ENCODE measurements at places on chromosomes 13 and 19.

GRCh38 chr19:3509566-3509989 is 3.5 kb downstream of the FZR1 start:
- DNase-seq: no peak

DNA sequence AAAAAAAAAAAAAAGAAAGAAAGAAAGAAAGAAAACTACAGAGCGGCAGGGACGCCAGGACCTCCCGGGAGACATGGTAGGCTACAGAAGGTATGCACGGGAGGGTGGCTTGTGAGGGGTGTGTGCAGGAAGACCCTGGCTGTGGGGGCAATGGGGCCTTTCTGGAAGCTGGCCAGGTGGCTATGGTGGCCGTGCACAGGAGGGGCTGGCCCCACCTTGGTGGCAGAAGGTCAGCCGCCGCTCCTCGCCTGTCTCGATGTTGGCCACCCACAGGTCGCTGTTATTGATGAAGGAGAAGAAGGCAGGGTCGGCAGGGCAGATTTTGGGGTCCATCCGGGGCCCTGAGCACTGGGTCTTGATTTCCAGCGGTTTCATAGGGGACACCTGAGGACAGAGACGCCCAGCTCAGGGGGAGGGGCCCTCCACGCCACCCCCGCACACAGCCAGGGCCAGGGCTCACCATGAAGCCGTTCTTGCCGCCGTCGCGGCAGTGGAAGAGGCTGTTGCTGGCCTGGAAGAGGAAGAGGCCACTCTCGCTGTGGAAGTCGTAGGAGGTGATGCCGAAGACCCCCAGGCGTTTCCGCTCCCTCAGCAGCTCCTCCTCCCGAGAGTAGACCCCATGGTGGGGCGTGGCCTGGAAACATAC is 19.8 kb downstream of the DPP9 start:
- no peak for DNase-seq

GRCh38 chr19:58218899-58219298 is 9.8 kb upstream of the ZNF544 start:
- DNase-seq: no peak

DNA sequence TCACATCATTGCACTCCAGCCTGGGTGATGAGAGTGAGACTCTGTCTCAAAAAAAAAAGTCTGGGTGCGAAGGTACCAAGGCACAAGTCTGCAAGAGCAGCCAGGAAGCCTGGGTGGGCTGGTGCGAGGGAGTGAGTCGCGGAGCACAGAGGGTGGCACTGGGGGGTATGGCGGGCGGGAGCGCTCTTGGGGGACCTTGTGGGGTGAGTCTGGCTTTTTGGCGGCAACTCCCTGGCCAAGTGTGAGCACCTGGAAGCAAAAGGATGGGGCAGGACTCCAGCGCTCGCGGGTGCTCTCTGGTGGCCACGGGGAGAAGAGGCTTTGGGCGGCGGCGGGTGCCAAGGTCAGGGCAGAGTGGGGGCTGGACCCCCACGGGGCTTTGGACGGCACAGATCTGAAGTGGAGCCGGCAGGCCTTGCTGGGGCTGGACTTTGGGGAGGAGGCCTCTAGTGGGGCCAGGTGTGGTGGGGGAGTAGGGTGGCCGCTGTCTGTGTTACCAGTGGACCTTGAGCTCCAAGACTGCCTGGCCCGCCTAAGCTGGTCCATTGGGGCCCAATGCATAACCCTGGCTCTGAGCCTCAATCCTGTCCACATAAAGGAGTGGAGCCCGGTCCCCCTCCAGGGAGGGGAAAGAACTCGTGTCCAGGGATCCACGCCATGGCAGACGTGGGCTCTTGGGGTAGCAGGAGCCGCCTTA is 1.6 kb downstream of the P2RY11 start:
- DNase-seq: no peak

DNA sequence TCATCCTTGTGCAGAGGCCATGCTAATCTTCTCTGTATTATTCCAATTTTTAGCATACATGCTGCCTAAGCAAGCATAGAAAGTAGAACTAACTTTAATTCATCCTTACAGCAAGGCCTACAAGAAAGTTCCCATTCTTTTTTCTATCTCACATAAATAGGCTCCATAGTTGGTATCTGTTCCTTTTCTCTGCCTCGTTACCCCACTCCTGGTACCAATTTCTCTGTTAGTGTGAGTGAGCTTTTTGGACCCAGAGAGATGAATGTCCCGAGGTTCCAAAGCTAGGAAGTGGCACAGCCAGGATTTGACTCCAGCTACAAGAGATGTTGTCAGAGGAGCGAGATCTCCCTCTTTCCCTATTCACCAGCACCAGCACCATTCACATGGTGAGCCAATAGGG is 9.7 kb downstream of the HIF3A start:
- no peak for DNase-seq

- DNase-seq: no peak
Observed at GRCh38 chr13:43171489-43171888, 148.1 kb downstream of the DNAJC15 start.

GRCh38 chr19:3046698-3047495 is 15.4 kb downstream of the TLE5 start:
- no peak for DNase-seq

DNA sequence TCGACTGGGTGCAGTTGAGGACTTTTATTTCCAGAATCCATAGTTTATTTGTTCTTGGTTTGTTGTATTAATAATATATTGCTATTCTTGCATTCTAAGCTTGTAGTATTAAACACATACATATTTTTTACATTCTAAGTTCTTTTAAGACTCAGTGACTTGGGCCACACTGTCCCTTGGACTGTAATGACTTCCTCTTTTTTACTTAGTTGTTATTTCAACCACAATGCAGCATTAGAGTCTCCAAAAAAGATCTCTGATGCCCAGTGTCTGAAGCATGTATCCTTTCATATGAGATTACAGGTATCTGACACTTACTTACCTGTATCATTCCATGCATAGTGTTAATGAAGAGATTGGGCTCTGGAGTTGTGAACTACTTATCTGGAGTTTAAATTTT is 864.9 kb upstream of the PCDH20 start:
- DNase-seq: no peak

GRCh38 chr13:107625648-107626047 is 589.7 kb downstream of the LIG4 start:
- DNase-seq: no peak

DNA sequence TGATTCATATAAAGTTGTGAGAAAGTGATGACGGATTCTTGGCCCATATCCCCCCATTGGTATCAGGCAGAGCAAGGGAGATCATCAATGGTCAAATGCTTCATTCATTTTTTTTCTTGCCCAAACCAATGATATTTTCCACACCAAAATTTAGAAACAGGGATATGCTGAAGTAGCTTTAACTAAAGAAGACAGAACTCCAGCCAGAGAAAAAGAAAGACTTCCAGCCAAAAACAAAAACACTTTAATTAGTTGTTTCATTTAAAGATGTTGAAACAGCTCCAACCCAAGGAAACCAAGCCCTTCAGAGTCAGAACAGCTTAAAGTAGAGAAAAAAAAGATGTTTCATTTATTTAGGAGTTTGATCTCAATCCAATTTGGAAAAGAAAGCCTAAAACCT is 358.9 kb upstream of the NBEA start:
- DNase-seq: no peak

- DNase-seq: no peak
Observed at GRCh38 chr13:91661692-91662490, 263.5 kb downstream of the GPC5 start.

- DNase-seq: no peak
Observed at GRCh38 chr13:23450340-23451046, 17.0 kb upstream of the SACS start.

DNA sequence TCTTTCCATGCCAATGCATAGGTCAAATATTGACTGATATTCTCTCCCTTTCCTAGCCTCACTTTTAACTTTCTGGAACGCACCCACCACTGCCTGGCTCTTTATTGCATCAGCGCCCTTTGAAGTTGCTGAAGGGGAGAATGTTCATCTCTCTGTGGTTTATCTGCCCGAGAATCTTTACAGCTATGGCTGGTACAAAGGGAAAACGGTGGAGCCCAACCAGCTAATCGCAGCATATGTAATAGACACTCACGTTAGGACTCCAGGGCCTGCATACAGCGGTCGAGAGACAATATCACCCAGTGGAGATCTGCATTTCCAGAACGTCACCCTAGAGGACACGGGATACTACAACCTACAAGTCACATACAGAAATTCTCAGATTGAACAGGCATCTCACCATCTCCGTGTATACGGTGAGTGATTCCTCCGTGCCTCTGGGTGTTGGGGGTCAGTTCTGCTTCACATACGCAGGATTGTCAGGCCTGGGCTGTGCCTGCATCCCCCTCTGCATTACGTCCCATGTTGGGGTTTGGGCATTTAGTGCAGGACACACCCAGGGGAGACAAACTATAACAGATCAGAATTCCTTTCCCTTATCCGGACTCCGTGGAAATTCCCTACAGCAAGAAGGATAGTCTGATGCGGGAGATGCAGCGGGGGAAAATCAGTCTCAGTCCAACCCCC is 1.3 kb downstream of the CEACAM21 start:
- no peak for DNase-seq

GRCh38 chr19:1121395-1121794 is 17.6 kb downstream of the GPX4 start:
- DNase-seq: no peak

- no peak for DNase-seq
Observed at GRCh38 chr13:53285896-53286430, 257.4 kb downstream of the OLFM4 start.

- no peak for DNase-seq
Observed at GRCh38 chr19:39810424-39810823, 23.5 kb downstream of the DYRK1B start.

GRCh38 chr19:52140032-52140710 is 433 bp upstream of the ZNF616 start:
- peak; percentile 27 for DNase-seq

GRCh38 chr19:50327013-50327412 is 2.2 kb downstream of the KCNC3 start:
- DNase-seq: no peak

DNA sequence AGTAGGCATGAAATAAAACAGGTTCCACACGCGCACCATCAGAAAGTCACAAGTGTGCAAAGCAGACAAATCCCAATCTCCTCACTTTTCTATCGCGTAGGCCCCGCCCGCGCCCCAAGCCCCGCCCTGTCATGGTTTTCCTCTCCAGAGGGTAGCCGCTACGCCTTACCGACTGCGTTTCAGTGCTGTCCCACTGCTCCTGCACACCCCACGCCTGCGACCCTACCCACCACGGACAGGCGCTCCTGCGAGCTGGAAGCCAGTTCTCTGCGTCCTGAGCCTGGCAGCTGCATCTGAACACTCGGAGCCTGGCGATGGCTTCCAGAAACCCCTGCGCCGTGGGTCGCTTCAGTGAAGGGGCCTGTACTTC is 379 bp upstream of the ZNF470 start:
- DNase-seq: no peak

- DNase-seq: no peak
Observed at GRCh38 chr13:35789335-35790165, 313.1 kb upstream of the MAB21L1 start.

- DNase-seq: no peak
Observed at GRCh38 chr13:34546344-34547250, 395.5 kb upstream of the NBEA start.

- no peak for DNase-seq
Observed at GRCh38 chr13:105530468-105530867, 1005.0 kb downstream of the EFNB2 start.

DNA sequence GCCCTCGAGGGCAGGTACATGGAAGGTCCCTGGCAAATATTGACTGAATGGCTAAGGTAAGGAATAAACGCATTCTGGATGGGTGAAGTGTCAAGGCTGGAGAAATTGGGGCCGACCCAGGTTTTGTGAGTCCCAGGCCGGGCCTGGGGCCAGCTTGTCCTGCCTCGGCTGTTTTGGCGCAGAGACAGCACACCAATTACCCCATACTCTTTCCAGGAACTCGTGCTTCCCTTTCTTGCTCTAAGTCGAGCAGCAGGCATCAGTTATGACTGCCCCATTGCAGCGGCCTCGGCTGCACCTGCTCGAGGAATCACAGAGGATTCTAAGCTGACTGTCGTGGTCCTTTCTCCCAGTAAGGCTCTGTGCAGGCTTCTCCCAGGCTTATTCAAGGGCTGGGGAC is 67.1 kb downstream of the ZNF536 start:
- no peak for DNase-seq

DNA sequence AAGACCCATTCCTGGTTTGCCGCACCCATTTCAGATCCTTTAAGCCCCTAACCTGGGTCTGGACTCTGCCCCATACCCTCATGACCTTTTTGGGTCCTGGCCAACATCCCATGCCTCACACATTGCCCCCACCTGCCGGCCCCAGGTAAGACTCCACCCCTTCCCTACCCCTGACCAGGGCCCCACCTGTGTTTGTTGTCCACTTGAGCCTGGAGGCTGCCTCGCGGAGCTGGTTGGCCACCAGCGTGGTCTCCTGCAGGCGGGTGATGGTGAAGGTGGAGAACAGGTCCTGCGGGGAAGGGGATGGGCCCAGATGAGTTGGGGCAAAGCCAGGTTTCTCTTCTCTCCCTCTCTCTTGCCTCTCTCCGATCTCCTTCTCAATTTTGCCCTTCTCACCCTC is 19.5 kb downstream of the MAN2B1 start:
- no peak for DNase-seq

- no peak for DNase-seq
Observed at GRCh38 chr13:23081220-23081619, 99.6 kb upstream of the SGCG start.

- DNase-seq: no peak
Observed at GRCh38 chr13:26041444-26041843, 10.4 kb downstream of the SHISA2 start.

GRCh38 chr19:14505488-14506239 is 9.7 kb upstream of the GIPC1 start:
- no peak for DNase-seq

GRCh38 chr19:28424077-28424476 is 788.9 kb downstream of the UQCRFS1 start:
- no peak for DNase-seq

GRCh38 chr19:1496714-1497577 is 6.0 kb downstream of the REEP6 start:
- no peak for DNase-seq

GRCh38 chr13:100211016-100211710 is 122.3 kb downstream of the PCCA start:
- DNase-seq: no peak

- no peak for DNase-seq
Observed at GRCh38 chr13:108787700-108788414, 158.4 kb downstream of the MYO16 start.

GRCh38 chr19:7901337-7901736 is 2.3 kb upstream of the MAP2K7 start:
- DNase-seq: no peak

GRCh38 chr19:53621885-53622740 is 9.7 kb upstream of the DPRX start:
- no peak for DNase-seq

DNA sequence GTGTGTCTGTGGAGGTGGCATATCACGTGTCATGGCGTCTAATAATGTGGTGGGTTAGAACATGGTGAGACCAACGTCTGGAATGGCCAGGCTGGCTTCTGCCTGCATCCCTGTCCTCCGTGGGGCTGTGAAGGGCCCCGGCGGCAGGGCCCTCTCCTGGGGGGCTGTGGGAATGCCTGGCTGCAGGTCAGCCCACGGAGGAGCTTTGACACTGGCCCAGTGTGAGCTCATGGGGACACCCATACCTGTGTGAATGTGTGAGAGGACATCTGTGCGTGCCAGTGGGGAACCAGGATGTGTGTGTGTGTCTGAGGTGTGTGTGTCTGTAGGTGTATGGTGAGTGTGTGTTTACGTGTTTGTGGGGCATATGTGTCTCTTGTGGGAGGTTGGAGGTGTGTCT is 300.1 kb downstream of the TEX29 start:
- no peak for DNase-seq

GRCh38 chr13:100334214-100334613 is 245.3 kb downstream of the PCCA start:
- DNase-seq: no peak

All from C1 segment of cervical spinal cord (tissue), 14 donors.